ENCODE measurements at places on chromosomes 2 and 18.

GRCh38 chr18:48100651-48101165 lies 170.2 kb upstream of the SMAD2 start:
- no peak for DNase-seq

GRCh38 chr18:55404832-55405465 lies 183.0 kb downstream of the TCF4 start:
- DNase-seq: no peak

- peak; percentile 8 for DNase-seq
These were observed 124.1 kb downstream of the RAPGEF4 start for GRCh38 chr2:172859581-172860335.

GRCh38 chr18:3931542-3932112 lies 481.7 kb downstream of the TGIF1 start:
- DNase-seq: no peak

DNA sequence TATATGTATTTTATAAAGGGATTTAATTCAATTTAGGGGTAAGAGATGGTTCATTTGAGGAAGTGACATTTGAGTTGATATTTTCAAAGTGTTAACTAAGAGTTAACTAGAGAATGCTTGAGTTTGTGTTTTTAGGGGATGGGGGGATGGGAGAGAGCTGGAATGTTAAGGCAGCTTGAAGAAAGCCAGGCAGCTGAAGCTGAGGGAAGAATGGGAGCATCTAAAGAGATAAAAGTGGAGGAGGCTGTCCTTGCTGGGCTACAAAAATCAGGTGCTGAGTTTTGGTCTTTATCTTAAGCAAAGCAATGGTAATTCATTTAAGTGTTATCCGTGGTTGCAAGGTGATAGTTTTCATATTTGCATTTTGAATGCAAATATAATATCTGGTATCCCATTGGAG lies 9.2 kb downstream of the CHST9 start:
- DNase-seq: no peak

- no peak for DNase-seq
These were observed 32.2 kb upstream of the GLI2 start for GRCh38 chr2:120703330-120703994.

All from HTR-8/SVneo (cell line).